ENCODE measurements at places on chromosomes 1 and 21. TPM values are rescaled to one million over a fixed set of nuclear protein-coding genes. Genes with fewer than 3 reads are reported as not detected.

GRCh38 chr1:179146476-179146875 is 64.6 kb downstream of the TOR3A start:
- H3K36me3 ChIP-seq, result no peaks in the 10 kb centered on the region
- H3K4me1 ChIP-seq, result peaks cover 11% of the 10 kb centered on the region
- no peak overlapping the region for H3K27ac ChIP-seq
- no peak for DNase-seq

DNA sequence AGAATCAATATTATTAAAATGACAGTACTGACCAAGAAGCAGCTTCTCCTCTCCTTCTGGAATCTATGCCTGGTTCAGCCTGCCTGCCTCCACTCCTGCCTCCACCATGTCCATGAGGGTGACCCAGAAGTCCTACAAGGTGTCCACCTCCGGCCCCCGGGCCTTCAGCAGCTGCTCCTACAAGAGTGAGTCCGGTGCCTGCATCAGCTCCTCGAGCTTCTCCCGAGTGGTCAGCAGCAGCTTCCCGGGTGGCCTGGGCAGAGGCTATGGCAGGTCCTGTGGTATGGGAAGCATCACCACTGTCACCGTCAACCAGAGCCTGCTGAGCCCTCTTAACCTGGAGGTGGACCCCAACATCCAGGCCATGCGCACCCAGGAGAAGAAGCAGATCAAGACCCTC is 822.4 kb upstream of the NEGR1 start:
- H3K36me3 ChIP-seq, result no peaks in the 10 kb centered on the region
- peak; percentile 53 for DNase-seq
- no peak overlapping the region for H3K4me3 ChIP-seq
- H3K27me3 ChIP-seq, result no peaks in the 10 kb centered on the region
- H3K4me1 ChIP-seq, result no peaks in the 10 kb centered on the region
- no peak overlapping the region for H3K27ac ChIP-seq

- H3K27me3 ChIP-seq, result no peaks in the 10 kb centered on the region
- no peak for DNase-seq
- no peak overlapping the region for H3K27ac ChIP-seq
- no peaks in the 10 kb centered on the region for H3K36me3 ChIP-seq
- H3K4me1 ChIP-seq, result no peaks in the 10 kb centered on the region
Measured at GRCh38 chr1:244214009-244214967, 163.2 kb downstream of the ZBTB18 start.

Gene NUP210L
- 2.1 TPM for total RNA-seq

DNA sequence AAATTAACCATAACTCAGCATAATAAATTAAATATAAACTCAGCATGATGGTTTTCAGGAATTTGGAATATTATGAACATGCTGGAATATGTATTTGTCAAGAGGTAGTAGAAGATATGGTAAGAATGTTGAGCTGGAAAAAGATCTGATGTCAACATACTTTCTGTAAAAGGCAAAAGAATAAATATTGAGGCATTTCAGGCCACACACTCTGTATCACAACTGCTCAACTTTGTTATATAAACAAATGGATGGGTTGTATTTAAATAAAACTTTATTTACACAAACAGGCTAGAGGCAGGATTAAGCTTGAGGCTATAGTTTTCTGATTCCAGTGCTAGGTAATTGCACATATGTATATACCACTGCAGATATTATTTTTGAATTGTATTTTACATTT is 1409.4 kb downstream of the MRPL39 start:
- H3K4me3 ChIP-seq, result no peak overlapping the region
- H3K36me3 ChIP-seq, result no peaks in the 10 kb centered on the region
- no peaks in the 10 kb centered on the region for H3K4me1 ChIP-seq
- H3K27me3 ChIP-seq, result no peaks in the 10 kb centered on the region

Gene FNDC5
- total RNA-seq, result 1.5 TPM

DNA sequence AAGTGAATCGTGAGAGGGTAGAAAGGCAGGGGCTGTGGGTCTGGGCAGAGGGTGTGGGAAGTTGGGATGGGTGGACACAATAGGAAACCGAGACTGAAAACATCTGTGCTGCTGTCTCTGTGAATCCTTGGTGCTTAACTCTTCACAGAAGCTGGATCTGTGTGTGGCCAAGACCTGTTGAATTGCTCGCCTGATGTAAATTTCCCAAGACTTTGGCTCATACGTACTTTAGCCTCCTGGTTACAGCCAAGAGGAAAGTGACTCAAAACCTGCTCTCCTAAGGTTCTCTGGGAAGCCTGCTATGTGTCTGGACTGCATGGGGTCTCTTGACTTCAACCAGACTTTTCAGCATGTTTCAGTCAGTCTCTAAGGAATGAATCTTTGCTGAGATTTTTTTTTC is 270.3 kb downstream of the RWDD3 start:
- no peak overlapping the region for H3K27ac ChIP-seq
- H3K36me3 ChIP-seq, result no peaks in the 10 kb centered on the region
- no peaks in the 10 kb centered on the region for H3K4me1 ChIP-seq
- no peak overlapping the region for H3K4me3 ChIP-seq
- H3K27me3 ChIP-seq, result no peaks in the 10 kb centered on the region

DNA sequence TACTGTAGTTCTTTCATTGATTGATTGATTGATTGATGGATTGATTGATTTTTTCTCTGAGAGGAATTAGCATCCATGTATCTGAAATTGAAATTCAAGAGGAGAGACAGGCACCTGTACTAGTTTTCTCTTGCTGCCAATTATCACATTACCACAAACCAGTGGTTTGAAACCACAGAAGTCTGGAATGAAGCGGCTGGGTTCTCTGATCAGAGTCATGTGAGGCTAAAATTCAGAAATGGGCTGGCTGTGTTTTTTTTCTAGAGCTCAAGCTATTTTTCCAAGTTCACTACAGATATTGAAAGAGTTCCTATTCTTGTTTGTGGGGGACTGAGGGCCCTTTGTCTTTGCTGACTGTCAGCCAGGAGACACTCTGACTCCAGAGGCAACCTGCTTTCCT is 10.0 kb downstream of the NBPF3 start:
- no peaks in the 10 kb centered on the region for H3K36me3 ChIP-seq
- no peaks in the 10 kb centered on the region for H3K27me3 ChIP-seq
- H3K4me3 ChIP-seq, result no peak overlapping the region

Gene GREM2
- total RNA-seq, result 0.64 TPM

Gene CRP
- total RNA-seq, result 0.26 TPM

Gene TEDDM1
- total RNA-seq, result not detected

Measured in upper lobe of right lung (tissue), 1 donor.